ENCODE measurements at places on chromosomes 6 and 20.

DNA sequence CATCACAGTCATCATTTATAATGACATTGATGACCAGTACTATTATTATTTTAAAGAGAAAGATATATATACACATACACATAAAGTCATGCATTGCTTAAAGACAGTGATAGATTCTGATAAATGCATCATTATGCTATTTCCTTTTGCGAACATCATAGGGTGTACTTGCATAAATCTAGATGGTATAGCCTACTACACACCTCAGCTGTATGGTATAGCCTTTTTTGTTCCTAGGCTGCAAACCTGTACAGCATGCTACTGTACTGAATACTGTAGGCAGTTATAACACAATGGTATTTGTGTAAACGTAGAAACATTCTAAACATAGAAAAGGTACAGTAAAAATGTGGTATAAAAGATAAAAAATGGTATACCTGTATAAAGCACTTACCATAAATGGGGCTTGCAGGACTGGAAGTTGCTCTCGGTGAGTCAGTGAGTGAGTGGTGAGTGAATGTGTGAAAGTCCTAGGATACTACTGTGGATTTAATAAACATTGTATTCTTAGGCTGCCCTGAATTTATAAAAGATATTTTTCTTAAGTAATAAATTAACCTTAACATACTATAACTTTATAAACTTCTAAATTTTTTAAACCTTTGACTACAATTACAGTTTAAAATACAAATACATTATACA lies 23.9 kb downstream of the QKI start:
- no peak for DNase-seq

- no peak for DNase-seq
These were observed 180.2 kb downstream of the TFAP2B start for GRCh38 chr6:50998905-50999304.

DNA sequence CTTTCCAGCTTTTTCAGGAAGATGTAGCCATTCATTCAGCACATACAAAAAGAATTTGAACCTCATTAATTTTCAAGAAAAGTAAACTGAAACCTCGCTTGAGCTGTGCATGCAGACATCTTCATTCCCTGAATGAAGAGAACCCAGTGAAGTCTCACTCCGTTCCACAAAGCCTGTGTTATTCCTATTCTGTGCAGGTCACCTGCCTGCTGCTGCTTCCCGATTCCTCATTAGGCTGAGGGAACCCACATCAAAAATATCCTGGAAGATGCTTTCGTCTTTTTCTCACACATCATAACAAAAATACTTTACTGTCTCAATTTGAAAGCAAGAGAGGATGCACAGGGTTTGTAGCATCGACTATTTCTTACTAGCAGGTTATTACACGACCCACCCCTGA lies 40.1 kb downstream of the TRMT6 start:
- DNase-seq: no peak

GRCh38 chr20:36538026-36538722 lies 3.1 kb upstream of the MYL9 start:
- no peak for DNase-seq

DNA sequence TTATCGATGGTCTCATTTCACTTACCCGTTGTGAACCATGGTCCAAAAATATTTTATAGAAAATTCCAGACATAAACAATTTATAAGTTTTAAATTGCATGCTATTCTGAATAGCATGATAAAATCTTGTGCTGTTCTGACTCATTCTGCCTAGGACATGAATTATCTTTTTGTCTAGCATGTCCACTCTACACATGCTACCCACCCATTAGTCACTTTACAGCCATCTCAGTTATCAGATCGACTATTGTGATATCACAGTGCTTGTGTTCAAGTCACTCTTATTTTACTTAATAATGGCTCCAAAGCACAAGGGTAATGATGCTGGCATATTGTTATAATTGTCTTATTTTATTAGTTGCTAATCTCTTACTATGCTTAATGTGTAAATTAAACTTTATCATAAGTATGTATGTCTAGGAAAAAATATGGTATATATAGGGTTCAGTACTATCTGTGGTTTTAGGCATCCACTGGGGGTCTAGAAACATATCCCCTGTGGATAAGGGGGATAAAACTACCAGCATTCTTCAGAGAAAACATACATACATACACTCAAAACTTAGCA lies 252.0 kb upstream of the HTR1E start:
- no peak for DNase-seq

GRCh38 chr6:76852776-76853175 lies 610.5 kb downstream of the HTR1B start:
- DNase-seq: no peak

DNA sequence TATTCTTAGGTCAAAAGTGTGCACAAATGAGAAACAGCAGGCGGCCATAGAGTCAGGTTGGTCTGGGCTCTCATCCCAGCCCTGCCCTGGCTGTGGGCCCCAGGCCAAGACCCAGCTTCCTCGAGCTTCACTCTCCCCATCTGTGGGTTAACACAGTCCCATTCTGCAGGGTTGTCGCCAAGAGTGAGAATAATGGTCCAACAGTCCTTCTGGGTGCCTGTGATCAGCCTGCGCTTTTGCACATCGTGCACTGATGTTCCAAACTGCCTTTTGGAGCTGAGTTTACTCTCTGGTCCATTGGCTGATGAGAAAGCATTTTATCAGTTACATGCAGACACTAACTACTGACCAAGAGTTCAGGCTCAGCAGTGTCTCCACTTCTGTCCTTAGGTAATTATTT lies 82.6 kb downstream of the INSM1 start:
- no peak for DNase-seq

- DNase-seq: no peak
These were observed 425.2 kb downstream of the CD83 start for GRCh38 chr6:14542670-14543366.

- no peak for DNase-seq
These were observed 37.4 kb downstream of the HAO1 start for GRCh38 chr20:7902879-7903278.

GRCh38 chr6:42960243-42961019 lies at the start of gene GNMT:
Gene GNMT, plus strand, starts transcription at chr6:42960754. Its CDS starts 14 bp downstream, at chr6:42960768.
- no peak for DNase-seq

GRCh38 chr20:62089393-62089792 lies 23.7 kb upstream of the TAF4 start:
- no peak for DNase-seq

GRCh38 chr6:45898941-45899682 lies 116.5 kb downstream of the CLIC5 start:
- no peak for DNase-seq

GRCh38 chr6:32152769-32153563 lies 975 bp upstream of the PPT2 start:
- no peak for DNase-seq

GRCh38 chr6:71888756-71889340 lies 2.5 kb downstream of the RIMS1 start:
- DNase-seq: no peak

GRCh38 chr6:13241364-13241763 lies 87.0 kb downstream of the TBC1D7 start:
- DNase-seq: no peak

- DNase-seq: peak; percentile 80
These were observed at the start of gene PPDPF for GRCh38 chr20:63520504-63520933. Gene PPDPF, plus strand, starts transcription at chr20:63520765. Its CDS starts 544 bp downstream, at chr20:63521309.

- no peak for DNase-seq
These were observed 61.7 kb upstream of the SLC22A23 start for GRCh38 chr6:3518356-3519190.

DNA sequence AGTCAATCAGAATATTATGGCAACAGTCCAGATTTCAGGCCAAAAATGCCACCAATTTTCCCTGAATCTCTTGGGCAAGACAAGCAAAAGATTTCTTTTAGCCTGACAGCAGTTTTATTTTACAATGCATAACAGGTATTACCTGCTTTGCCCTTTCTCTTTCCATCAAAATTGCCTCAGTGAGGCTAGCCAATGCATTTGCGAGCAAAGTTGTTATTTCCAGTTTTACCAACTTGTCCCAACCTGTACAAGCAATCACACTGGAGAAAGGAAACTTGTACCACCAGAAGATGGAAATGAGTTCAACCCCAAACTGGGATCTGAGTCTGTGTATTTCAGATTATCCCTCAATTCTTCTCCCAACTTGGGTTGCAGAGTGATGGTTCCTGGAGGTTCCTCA lies 279.9 kb upstream of the CDYL start:
- DNase-seq: no peak

DNA sequence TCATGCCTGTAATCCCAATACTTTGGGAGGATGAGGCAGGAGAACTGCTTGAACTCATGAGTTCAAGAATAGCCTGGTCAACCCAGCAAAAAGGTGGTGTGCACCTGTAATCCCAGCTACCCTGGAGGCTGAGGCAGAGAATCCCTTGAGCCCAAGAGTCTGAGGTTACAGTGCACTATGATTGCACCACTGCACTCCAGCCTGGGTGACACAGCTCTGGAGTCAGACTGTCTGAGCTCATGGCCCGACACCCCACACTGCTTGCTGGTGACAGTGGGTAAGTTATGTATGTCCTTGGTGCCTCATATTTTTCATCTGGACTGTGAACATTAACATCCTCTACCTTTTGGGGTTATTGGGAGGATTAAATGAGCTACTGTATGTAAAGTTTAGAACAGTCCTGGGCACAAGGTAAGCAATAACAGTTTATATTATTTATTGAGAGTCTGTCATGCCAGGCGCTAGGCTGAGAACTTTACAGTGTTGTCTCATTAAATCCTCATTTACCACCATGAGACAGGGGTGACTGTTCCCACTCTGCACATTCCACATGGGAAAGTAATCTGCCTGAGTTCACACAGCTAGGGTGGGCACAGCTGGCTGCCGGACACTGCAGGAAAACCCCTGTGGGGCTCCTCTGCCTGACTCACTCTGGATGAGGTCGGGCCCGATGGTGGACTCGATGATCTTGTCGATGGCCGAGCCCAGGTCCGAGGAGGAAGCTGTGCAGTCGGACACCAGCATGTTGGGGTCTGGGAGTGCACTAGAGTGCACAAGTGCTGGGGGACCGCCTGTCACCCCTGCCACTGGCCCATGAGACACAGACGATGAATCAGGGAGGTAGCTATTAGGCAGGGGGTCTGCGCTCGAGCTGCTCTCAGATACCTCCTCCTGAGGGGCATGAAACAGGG lies 2.9 kb downstream of the ZNF335 start:
- DNase-seq: no peak

GRCh38 chr6:158323561-158323958 lies 11.3 kb downstream of the TULP4 start:
- no peak for DNase-seq

- DNase-seq: no peak
These were observed 21.8 kb downstream of the CDS2 start for GRCh38 chr20:5148581-5148980.

DNA sequence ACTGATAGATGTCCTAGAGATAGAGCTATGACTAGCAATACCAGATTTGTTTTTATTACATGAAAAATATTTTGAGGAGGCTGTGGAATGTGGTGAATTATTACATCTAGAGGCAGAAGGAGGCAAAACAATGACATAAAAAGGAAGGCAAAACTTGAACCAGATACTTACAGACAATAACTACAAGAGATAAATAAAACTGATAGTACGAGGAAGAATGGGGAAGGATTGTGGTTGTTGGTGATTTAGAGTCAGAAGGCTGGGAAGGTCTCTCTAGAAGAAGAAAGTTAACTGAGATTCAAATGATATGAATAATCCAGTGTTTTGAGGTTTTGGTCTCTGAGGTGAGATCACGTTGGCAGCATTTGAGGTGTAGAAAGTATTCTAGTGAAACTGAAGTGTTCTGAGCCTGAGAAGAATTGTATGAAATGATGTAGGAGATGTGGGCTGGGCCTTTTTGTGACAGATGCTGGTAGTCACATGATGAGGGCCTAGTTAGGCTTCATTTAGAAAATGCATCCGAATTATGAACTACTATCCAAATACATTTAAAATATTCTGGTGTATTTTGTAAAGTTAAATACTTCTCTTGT lies 589.1 kb downstream of the EYS start:
- no peak for DNase-seq

DNA sequence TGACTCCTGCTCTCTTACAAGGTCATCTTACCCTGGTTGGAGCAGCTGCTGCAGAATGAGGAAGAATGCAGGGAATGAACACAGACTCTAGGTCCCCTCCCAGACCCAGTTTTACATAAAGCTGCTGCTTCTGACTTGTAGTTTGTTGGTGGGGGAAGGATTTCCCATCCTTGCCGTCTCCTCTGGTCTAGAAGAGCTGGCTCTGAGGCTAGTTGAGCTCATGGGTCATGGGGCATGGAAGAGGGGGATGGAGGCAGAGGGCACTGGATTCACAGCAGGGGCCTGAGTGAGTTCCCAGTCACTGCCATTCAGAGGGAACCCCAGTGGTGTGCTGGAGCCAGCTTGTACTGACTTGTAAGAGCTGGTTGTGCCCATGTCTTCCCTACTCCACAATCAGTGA lies 9.2 kb upstream of the GUCA1A start:
- no peak for DNase-seq

- no peak for DNase-seq
These were observed 559.6 kb downstream of the RFPL4B start for GRCh38 chr6:112906726-112907125.

DNA sequence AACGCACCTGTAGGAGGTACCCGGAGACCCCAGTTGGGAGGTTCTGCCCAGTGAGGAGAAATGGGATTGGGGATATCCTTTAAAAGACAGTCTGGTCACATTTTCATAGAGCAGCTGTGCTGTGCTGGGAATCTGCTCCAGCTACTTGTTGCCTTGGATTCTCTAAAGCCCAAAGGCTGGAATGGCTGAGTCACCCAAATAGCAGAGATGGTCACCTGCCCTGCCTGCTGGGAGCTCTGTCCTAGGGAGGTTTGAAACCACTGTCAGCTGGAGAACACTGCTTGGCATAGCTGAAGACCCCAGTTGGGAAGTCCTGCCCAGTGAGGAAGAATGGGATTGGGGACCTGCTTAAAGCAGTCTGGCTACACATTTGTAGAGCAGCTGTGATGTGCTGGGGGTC lies 34.8 kb upstream of the TFB1M start:
- no peak for DNase-seq
